ENCODE measurements at places on chromosomes 2 and 18.

- no peak for DNase-seq
Observed at GRCh38 chr2:106322281-106322680, 128.2 kb upstream of the UXS1 start.

- DNase-seq = no peak
Observed at GRCh38 chr2:239311132-239312040, 89.4 kb downstream of the HDAC4 start.

DNA sequence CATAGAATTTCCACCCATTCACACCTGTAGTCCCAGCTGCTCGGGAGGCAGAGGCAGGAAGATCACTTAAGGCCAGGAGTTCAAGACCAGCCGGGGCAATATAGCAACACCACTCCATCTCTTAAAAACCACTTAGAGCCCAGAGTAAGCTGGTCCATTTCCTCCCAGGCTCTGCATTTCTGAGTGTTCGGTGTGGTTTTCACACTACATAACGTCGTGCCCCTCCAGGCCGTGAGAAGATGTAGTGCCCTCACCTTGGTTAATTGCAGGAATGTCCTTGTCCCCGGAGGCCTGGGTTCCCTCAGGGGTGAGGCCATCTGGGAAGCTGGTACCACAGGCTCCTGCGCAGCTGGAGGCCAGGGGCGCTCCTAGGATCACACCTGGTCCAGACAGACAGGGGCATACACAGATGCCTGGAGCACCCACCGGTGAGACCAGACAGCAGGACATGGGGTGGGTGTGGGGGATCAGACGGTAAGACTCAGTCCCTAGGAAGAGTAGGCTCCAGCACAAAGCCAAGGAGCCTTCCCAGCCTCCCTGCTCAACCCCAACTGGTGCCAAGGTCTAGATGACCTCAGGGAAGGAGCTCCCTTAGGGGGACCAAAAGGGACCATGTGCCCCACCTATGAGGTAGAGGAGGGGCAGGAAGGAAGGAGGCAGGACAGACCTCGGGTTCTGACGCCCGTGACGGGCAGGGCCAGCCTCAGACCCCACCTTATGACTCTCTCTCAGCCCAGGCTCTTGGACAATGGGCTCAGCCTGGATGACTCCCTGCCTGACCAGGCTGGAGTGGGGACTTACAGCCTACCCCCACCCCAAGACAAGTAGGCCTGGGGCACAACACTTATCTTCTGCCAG is 752 bp downstream of the ASTL start:
- DNase-seq = no peak

DNA sequence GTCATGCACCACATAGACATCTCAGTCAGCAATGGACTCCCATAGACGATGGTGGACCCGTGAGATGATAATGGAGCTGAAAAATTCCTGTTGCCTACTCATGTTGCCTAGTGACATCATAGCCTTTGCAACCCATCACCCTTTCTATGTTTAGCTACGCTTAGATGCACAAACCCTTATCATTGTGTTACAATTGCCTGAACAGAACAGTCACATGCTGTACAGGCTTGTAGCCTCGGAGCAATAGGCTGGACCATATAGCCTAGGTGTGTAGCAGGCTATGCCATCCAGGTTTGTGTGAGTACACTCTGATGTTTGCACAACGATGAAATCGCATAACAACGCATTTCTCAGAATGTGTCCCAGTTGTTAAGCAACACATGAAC is 221.6 kb downstream of the ALPK2 start:
- DNase-seq = no peak

DNA sequence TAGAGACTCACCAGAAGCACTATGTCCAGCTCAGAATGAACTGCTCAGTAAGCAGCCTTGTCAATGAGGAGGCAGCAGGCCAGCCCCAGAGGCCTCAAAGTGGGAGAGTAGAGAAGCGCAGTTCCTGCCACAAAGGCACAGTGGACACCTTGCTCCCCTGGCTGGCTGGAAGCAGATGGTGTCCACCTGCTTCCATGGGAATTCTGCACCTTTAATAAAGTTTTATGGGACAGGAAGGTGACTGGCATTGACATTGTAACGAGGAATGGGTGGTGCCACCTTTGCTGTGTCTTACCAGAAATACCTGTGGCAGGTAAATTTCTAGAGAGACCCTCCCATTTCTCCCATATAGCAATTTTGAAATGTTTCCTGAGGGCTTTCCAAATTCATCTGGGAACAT is 6.7 kb upstream of the IL1B start:
- no peak for DNase-seq

DNA sequence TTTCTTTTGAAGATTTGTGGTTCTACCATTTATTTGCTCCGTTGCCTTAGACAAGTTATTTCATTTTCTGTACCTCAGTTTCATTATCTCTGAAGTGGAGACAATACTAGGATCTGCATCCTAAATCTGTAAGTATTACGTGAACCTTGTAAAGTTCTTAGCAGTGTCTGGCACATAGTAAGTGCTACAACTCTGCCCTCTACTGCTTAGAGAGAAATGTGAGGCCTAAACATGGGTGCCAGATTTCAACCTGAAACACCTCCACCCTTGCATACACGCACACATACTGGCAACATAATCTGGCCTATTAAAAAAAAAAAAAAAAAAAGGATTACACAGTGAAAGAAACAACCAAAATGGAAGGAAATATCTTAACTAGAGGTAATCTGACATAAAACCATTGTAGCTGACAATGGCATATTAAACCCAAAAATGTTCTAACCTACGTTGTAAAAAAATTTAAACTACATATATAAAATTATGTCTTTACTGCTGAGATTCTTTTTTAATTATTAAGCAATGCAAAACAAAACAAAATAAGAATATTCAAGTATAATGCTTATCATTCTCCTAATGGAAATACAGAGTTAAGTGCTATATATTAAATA is 132.6 kb downstream of the MAP2 start:
- no peak for DNase-seq

- no peak for DNase-seq
Observed at GRCh38 chr18:2368102-2368501, 203.2 kb downstream of the METTL4 start.

DNA sequence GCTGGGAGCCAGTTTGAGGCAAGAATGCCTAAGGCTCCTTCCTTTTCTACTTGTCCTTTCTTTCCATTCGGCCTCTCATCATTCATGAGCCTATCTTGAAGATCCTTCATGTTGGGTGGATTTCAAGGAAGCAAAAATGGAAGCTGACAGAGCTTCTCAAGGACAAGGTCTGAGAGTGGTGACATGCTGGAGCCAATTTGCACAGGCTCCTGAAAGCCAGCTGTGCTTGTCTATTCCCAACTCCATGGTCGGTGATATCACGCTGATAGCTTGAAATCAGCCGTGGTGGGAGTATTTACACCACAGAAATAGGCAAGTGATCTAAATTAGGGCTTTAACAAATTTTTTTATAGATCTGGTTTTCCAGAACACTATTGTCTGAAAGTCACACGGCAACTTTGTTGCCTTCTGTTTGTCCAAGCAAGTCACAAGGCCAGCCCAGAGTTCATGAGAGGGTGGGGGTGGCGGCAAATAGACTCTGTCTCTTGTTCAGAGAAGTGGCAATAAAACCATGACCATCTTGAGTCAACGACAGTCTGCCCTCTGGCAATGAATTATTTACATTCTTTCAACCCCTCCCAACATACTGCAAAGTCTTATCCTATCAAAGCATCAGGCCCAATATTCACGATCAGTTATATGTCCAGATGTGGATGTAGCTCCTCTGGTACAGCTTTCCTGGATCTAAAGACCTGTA is 49.9 kb upstream of the SLC35F5 start:
- no peak for DNase-seq

- DNase-seq = no peak
Observed at GRCh38 chr18:31255953-31256352, 62.0 kb upstream of the DSG1 start.

DNA sequence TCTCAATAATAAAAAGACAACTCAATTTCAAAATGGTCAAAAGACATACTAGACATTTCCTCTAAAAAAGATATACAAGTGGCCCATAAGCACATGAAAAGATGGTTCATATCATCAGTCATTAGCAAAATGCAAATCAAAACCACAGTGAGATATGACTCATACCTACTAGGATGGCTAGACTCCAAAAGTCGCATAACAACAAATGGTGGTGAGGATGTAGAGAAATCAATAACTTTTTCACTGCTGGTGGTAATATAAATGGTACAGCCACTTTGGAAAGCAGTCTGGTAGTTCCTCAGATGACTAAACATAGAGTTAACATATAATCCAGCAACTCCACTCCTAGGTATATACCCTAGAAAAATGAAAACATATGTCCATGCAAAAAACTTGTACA is 242.3 kb upstream of the NOL4 start:
- no peak for DNase-seq

DNA sequence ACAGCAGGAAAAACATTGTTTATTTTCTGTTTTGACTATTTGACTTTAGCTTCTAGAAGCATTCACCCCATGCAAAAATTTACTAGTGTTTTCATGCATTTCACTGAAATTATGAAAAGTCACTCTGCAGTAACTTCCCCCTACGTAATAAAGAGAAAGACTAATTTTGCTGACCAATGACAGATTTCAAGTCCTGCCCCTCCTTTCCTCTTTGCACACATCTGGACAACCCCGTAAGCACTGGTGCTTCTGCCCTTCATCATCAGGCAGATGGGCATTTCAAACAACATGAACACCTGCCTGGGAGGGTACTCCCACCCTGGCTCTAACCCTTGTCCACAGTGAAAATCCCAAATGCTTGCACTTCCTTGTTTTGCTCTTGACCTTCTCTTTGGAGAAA is 815.0 kb upstream of the ID2 start:
- DNase-seq = no peak

DNA sequence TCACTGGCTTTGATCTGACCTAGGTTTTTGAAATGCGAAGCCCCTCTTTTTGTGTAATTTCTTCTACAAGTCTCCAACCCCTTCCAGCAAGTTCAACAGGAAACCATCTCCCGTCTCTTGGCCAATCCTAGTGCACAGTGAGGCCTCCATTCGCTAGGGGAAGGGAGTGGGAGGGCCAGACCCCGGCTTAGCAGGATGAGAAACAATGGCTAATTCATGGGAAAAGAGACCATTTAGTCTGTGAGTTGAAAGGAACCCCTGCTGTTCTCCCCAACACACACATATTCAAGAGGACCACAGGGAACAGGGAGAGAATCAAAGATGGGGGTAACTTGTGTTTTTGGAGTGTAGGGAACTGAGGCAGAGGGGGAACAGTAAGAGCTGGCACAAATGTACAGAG is 83.0 kb downstream of the RTN4 start:
- no peak for DNase-seq

DNA sequence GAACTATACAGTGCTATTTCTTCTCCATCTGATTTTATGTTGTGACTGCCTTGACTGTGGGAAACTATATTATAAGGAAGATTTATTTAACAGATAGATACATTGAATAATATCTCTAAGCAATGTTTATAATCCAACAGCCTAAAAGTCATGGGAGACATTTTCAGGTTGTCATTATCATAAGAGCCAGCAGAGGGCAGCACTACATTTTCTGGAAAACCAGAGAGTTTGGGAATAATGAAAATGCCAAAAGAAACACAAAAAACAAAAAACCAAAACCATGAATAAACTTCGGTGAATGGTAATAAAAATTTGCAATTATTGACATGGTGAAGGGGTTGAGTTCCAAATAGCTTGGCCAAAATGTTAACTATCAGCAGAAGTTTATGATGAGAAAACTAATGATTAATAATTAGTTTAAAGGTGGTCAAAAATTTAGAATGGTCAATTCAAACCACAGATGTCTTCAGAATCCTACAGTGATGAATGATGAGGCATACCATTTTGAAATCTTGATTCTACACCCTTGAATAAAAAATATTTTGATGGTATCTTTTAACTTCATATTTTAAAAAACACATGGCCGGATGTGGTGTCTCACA is 4.7 kb downstream of the EEF1B2 start:
- DNase-seq = no peak

DNA sequence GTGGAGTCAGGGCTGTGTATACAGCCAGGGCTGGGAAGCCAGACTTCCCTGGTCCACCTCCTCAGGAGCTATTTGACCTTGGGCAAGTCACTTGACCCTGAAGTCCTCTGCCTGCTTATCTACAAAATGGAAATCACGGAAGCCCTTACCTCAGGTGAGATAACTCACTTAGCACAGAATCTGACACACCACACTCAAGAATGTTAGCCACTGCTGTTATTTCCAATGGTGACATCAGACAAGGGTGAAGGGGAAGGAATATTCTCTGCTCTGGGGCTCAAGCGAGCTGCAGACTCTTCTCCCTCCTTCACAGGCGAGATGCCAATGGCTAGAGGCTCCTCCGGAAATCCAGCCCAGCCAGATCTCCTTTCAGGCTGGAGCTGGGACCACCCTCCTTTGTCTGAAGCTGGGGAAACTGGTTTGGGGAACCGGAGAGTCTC is 189.6 kb downstream of the HAUS1 start:
- no peak for DNase-seq

DNA sequence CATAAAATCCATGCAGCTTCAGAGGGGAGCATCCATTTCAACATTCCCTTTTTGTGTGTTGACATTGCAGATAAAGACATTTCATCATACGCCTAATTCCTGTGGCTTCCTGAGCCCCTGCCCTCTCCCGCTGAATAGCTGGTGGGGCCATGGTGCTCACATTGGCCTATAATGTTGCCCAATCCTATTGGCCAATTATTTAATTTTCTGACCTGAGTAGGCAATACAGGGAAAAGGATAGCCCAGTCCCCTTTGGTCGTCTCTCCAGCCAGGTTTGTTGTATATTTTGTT is 163.8 kb upstream of the MYCN start:
- DNase-seq = no peak

DNA sequence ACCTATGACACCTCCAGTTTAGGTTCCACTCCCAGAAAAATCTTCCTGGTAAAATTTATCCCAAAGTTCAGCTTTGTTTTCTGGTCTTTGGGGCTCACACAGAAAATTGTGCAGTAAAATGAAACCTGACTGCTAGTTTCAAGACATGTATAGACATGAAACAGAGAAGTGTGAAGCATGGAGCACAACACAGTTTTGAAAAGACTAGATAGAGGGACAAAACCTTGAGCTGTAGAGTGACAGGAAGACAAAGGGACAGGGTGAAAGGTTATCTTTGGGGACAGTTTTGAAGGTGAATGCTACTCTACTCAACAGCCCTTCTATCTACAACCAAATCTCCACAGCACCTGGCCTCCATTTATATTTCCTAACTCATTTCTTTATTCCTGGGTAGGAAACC is 352.6 kb downstream of the RBM43 start:
- no peak for DNase-seq

- no peak for DNase-seq
Observed at GRCh38 chr18:69968039-69968438, 20.4 kb upstream of the CD226 start.

- no peak for DNase-seq
Observed at GRCh38 chr2:177281400-177282180, 17.1 kb upstream of the NFE2L2 start.

GRCh38 chr2:122136056-122136455 is 380.6 kb downstream of the TSN start:
- DNase-seq = no peak

Measured in stimulated activated CD4-positive, alpha-beta T cell treated with anti-CD3 and anti-CD28 coated beads, Interleukin-15, amount 100 ng/mL, for 48 hours (primary cell).